ENCODE measurements at places on chromosomes 6 and 20.

DNA sequence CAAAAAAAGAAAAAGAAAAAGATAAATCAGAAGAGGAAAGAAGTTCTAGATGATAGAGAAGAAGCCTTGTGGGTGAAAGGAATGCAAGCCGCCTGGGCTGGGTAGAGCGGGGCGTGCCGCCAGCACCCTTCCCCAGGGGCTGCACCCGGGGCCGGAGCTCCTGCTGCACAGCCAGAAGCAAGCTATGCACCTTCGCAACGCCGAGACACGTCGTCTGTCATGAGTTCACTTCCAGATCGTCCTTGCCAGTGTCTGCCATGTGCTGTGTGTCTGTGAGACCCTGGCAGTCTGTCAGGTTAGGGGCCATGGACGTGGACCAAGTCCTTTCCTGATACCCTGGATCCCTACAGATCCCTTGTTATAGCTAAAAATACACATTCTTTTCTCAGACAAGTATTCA lies 25.5 kb upstream of the ADRM1 start:
- DNase-seq, result no peak

DNA sequence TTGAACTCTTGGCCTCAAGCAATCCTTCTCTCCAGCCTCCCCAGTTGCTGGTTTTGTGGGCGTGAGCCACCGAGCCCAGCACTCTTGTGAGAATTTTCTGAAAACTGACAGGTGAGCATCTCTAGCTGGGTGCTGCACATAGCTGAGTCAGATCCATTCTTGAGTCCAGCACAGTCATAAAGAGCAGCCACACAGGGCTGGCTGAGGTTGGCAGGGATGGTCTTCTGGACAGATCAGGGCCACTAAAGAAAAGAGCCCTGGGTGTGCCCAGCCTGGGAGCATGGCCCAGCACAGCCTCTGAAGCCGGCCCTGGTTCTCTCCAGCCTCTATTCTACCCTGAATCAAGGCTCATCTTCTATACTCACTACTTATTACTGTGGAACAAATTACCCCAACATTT lies 11.5 kb downstream of the DLGAP4 start:
- DNase-seq, result no peak

- no peak for DNase-seq
Observed at GRCh38 chr6:7732228-7732627, 6.3 kb downstream of the BMP6 start.

DNA sequence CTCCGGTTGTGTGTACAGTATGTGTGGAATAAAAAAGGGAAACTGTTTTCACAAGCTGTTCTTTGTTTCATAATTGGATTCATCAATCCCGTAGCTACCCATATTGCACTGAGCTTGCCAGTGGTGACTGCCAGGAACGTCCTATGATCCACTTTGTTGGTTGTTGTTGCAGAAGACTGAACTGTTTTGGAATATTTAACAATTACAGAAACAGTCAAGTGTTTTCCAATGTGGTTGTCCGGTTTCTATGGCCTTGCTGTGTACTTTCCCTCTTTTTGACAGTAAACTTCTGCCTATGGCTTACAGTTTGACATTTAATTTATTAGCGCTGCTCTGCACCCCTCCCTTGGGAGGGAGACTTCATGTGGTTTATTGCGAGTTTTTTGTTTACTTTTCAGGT lies 141.2 kb downstream of the DTNBP1 start:
- DNase-seq, result no peak

Data from activated effector memory CD4-positive, alpha-beta T cell treated with Interleukin-2 at 50 U/mL for 16 hours (primary cell).